ENCODE measurements at places on chromosomes 11 and 22.

GRCh38 chr11:2539371-2540222 lies 94.8 kb downstream of the KCNQ1 start:
- no peak overlapping the region for H3K27ac ChIP-seq
- H3K4me1 ChIP-seq, result no peaks in the 10 kb centered on the region
- no peaks in the 10 kb centered on the region for H3K27me3 ChIP-seq
- no peak overlapping the region for H3K4me3 ChIP-seq

DNA sequence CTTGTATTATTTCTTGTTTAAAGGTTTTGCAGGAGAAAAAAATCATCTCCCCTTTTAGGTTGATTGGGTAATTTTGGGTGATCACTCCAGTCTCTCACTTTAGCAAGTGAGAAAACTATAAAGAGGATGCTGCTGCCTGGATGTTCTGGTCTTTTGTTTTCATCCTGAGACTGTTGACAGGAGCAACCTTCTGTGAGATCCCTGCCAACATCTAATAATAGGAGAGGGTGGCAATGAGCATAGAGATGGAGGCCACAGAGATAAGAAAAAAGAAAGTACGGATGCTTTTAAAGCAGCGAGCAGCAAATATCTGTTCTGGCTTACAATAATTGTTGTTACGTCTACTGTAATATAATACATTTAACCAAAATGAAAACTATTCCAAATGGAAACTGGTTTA lies 293.6 kb upstream of the MTNR1B start:
- H3K4me3 ChIP-seq, result no peak overlapping the region
- no peak for DNase-seq
- H3K4me1 ChIP-seq, result no peaks in the 10 kb centered on the region
- H3K27me3 ChIP-seq, result no peaks in the 10 kb centered on the region

DNA sequence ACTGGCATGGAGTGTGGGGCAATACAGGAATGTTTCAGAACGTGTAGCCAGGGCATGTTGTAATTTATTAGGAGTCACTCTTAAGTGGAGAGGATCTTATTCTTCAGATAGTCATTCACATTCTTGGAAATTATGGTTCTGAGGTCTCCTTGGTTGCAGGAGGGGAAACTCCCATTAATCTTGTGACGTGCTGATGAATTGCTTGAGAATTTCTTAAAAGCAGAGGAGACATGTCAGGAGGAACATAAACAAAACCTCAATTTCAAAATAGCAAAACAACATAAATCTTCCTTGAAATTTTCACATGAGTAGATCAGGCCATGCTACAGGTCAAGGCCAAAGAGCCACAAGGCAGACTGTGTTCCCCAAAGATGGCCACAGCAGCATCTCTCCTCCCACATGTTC lies 50.4 kb downstream of the ADM start:
- no peaks in the 10 kb centered on the region for H3K27me3 ChIP-seq
- peak; percentile 35 for DNase-seq
- no peaks in the 10 kb centered on the region for H3K36me3 ChIP-seq
- H3K4me1 ChIP-seq, result peaks cover 37% of the 10 kb centered on the region
- peak overlapping the region; percentile 28 for H3K27ac ChIP-seq
- no peak overlapping the region for H3K4me3 ChIP-seq

DNA sequence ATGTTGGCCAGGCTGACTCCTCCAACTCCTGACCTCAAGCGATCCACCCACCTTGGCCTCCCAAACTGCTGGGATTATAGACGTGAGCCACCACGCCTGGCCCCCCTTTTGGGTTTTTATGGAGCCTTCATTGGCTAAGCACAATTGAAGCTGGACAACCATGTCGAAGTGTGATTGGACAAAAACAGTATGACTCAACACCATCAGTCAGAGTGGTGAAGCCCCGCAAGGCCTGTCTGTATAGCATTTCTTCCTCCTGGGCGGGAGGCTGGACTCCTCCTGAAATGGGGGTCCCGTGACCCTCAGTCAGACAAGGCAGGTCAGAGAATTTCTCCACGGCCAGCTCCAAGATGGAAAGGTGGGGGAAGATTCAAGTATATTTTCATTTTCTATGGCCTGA lies 3.1 kb upstream of the PARVB start:
- no peak for DNase-seq
- no peak overlapping the region for H3K4me3 ChIP-seq
- peaks cover 7% of the 10 kb centered on the region for H3K27me3 ChIP-seq
- H3K4me1 ChIP-seq, result peaks cover 11% of the 10 kb centered on the region
- H3K36me3 ChIP-seq, result no peaks in the 10 kb centered on the region

GRCh38 chr11:3341298-3341697 lies 37.6 kb downstream of the ZNF195 start:
- H3K27me3 ChIP-seq, result peaks cover 6% of the 10 kb centered on the region
- DNase-seq, result no peak
- H3K36me3 ChIP-seq, result no peaks in the 10 kb centered on the region
- no peak overlapping the region for H3K27ac ChIP-seq
- H3K4me1 ChIP-seq, result peaks cover 7% of the 10 kb centered on the region

DNA sequence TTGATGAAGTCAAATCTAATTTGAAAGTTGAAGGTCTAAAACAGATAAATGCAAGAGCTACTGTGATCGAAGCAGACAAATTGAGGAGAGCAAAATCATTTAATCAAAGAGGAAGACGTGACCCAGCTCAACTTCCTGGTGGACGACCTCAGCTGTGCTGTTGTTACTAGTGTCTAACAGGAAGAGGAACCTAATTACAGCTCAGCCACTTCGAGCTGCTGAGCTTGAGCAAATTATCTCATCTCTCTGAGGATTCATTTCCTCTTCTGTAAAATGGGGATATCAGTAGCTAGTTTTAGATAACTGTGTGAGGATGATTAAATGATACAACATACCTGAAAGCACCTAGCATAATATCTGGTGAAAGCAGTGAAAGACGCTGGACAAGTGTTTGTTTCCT lies 48.6 kb upstream of the OLFML1 start:
- no peak overlapping the region for H3K4me3 ChIP-seq
- H3K27ac ChIP-seq, result no peak overlapping the region
- no peaks in the 10 kb centered on the region for H3K27me3 ChIP-seq
- DNase-seq, result no peak
- H3K4me1 ChIP-seq, result no peaks in the 10 kb centered on the region

- DNase-seq, result no peak
- no peak overlapping the region for H3K4me3 ChIP-seq
- no peak overlapping the region for H3K27ac ChIP-seq
- peaks cover 1% of the 10 kb centered on the region for H3K36me3 ChIP-seq
- H3K4me1 ChIP-seq, result peaks cover 18% of the 10 kb centered on the region
Observed at GRCh38 chr22:23231471-23232093, 51.3 kb downstream of the BCR start.

DNA sequence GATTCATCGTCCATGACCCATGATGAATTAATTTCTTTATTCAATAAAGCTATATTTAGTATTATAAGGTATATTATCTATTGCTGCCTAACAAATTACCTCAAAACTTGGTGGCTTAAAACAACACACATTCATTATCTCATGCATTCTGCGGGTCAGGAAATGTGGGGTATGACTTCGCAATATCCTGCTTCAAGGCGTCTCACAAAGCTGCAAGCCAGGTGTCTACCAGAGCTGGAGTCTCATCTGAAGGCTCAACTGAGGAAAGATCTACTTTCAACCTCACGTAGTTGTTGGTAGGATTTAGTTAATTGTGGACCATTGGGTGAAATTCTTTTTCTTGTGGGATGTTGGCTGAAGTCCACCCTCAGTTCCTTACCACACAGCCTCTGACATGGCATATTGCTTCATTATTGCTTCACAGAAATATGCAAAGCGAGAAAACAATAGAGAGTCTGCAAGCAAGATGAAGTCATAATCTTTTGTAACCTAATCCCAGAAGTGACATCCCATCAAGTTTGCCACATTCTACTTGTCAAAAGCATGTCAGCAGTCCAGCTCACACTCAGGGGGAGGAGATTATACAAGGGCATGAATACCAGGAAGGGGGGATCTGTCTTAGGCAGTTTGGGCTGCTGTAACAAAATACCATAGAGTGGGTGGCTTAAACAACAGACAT lies 45.1 kb downstream of the KREMEN1 start:
- H3K27ac ChIP-seq, result no peak overlapping the region
- no peak overlapping the region for H3K4me3 ChIP-seq
- peaks cover 3% of the 10 kb centered on the region for H3K36me3 ChIP-seq
- H3K4me1 ChIP-seq, result no peaks in the 10 kb centered on the region
- DNase-seq, result no peak
- H3K27me3 ChIP-seq, result no peaks in the 10 kb centered on the region

DNA sequence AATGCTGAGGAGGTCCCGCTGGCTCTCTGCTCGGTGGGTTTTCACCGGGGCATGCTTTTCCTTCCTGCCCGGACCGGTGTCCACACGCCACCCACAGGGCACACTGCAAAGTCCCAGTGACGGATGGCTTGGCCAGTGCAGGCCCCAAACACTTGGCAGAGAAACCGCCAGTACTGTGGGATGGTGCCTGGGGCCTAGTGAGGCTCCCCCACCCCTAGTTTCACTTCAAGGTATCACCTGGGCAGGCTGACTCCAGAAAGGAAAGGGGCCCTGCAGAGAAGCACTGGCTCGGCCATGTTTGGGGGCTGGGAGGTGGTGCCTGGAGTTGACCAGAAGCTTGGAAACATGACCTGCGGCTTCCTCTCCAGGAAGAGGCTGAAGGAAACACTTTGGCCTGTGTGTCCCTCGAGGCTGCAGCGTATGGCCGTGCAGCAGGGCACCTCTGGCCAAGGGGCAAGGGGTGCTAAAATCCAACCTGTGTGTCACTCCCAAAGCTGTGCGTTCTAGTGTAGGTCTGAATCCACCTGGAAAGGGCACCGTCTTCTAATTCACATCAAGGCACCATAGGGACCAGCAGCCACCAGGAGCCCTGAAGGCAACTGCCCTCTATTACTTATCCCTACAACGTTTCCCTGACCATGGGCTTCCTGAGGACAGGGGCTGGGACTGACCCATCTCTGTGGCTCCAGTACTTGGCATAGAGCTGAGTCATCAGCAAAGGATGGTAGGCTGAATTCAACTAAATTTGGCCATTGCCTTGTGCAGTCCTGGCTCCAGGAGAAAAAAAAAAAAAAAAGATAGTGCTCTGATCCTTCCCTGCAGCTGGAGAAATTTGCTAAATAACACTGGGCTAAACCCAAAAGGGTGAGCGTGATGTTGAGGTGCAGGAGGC lies 22.6 kb downstream of the TPBGL start:
- no peaks in the 10 kb centered on the region for H3K36me3 ChIP-seq
- H3K27ac ChIP-seq, result no peak overlapping the region
- H3K27me3 ChIP-seq, result peaks cover 7% of the 10 kb centered on the region
- DNase-seq, result no peak
- H3K4me3 ChIP-seq, result no peak overlapping the region

DNA sequence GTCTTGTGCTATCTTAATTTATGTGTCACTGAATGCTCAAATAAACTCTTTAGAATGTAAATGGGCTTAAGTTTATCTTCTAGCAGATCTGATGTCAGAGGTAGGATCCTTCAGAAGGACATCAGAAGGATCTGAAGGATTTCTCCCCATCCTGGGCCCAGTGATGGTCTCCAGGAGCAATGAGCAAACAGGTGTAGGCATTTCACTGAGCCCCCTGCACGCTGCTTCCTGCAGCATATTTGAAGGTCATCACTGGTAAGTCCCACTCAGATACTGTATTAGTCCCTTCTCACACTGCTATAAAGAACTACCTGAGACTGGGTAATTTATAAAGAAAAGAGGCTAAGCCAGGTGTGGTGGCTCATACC lies 4.5 kb downstream of the GSTP1 start:
- no peak overlapping the region for H3K4me3 ChIP-seq
- H3K27me3 ChIP-seq, result no peaks in the 10 kb centered on the region

GRCh38 chr22:43310311-43310710 lies 32.9 kb downstream of the SCUBE1 start:
- peaks cover 6% of the 10 kb centered on the region for H3K27me3 ChIP-seq
- no peaks in the 10 kb centered on the region for H3K36me3 ChIP-seq
- H3K4me3 ChIP-seq, result no peak overlapping the region
- H3K4me1 ChIP-seq, result no peaks in the 10 kb centered on the region

Measured in keratinocyte (primary cell).